CD8-positive, alpha-beta T cell (primary cell): ENCODE measurements at places on chromosomes 2 and 18.

GRCh38 chr2:46828491-46829230, 86.9 kb downstream of the MCFD2 start:
- DNase-seq = no peak

GRCh38 chr2:210540471-210540870, 15.9 kb upstream of the CPS1 start:
- no peak for DNase-seq

- no peak for DNase-seq
Observed at GRCh38 chr2:200791905-200792304, 19.8 kb upstream of the BZW1 start.

DNA sequence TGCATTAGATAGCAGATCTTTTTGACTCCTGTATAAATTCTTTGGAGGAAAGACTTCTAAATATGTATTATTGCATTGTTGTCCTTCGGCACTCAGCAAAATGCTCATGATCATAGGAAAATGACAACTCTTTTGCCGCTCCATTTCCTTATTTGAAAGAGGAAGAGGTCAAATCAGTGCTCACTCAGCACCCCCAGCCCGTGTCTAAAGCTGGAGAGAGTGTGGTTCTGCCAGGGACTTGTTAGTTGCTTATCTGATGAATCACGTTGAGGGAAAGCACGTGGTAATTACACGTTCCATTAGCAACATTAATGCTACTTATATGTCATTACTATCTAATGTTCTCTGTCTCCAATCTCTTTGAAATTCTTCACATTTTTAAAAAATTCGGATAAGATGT, 46.0 kb upstream of the MBP start:
- DNase-seq = no peak

- no peak for DNase-seq
Observed at GRCh38 chr2:204425821-204426220, 119.5 kb upstream of the PARD3B start.

DNA sequence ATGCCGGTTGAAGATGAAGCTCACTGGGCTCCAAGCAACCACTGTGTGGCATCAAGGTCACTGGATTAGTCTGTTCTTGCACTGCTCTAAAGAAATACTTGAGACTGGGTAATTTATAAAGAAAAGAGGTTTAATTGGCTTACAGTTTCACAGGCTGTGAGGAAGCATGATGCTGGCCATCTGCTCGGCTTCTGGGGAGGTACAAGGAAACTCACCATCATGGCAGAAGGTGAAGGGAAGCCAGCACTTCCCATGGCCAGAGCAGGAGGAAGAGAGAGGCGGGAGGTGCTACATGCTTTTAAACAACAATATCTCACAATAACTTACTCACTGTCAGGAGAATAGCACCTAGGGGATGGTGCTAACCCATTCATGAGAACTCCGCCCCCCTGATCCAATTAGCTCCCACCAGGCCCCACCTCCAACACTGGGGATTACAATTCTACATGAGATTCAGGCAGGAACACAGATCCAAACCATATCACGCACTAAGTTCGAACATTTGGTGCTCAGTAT, 109.7 kb upstream of the MGAT5 start:
- DNase-seq = no peak

- DNase-seq = no peak
Observed at GRCh38 chr2:170587117-170587516, 128.0 kb upstream of the SP5 start.
